ENCODE measurements at places on chromosomes 1 and 21.

DNA sequence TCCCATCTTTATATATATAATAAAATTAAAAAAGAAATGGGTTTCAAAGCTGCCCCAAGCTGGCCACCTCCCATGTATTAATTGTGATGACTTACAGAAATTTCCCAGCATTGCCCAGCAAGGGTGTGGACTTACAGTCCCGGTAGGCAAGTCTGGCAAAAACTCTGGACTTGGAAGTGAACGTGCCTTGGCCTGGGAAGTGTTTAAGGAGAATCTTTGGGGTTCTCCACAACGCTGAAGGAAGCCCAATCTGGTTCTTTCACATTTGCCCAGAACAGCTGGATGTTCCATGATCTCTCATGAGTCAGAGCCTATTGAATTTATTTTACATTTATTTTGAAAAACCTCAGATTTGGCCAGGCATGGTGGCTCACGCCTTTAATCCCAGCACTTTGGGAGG, 98.4 kb upstream of the SLC45A1 start:
- no peak for DNase-seq

- DNase-seq: no peak
Measured at GRCh38 chr1:175287377-175287776, 94.8 kb upstream of the KIAA0040 start.

DNA sequence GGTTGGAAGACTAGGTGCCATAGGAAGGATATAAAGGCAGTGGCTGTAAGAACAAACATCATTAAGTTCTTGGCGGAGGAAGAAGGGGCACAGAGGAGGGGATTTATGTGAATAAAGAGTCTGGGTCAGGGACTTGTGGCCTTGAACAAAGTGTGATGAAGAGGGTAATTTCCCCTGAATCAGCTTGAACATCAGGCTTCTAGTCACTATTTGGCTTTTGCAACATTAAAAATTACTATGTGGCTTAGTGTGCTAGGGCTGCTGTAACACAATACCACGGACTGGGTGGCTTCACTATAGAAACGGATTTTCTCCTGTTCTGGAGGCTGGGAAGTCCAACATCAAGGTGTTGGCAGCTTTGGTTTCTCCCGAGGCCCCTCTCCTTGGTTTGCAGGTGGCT, 70.5 kb upstream of the CNIH3 start:
- DNase-seq: no peak

- DNase-seq: peak; percentile 60
Measured at GRCh38 chr1:58779801-58780382, 4.0 kb downstream of the JUN start.

DNA sequence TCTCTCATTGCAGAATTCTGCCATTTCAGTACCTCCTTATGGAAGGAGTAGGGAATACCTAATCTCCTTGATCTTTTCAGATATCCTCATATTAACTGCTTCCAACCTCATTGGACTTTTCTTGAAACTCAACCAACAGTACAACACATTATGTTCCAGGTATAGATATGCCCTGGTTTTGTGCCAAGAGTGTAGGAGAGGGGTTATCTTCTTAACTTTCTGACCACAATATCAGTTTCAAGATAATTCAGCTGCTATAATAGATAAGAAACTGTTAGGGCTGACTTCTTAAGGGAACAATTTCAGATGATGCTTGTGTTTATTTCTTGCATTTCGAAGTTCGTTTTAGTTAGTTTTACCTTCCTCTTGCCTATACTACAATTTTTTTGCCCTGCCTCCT, 2.1 kb upstream of the LPGAT1 start:
- no peak for DNase-seq

Measured in RCC 7860 (cell line).